GM12878 (cell line): ENCODE measurements at places on chromosomes 6 and 20.

DNA sequence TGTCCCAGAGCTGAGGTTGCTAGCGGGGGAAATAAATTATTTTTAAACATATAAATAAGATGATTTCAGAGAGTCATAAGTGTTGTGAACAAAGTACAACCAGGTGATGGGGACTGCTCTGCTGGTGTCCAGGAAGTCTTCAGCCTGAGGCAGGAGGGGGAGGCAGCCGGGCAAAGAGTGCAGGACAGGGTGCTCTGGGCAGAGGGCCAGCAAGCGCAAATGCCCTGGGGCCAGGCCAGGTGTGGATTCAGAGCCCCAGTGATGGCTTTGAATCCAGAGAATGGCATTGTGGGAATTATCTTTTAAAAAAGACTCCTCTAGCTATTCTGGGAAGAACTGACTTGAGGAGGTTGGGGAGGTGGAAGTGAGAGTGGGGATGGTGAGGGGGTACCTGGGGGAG lies 1.6 kb downstream of the CLPSL1 start:
- H3K27ac ChIP-seq = no peak overlapping the region
- no peak for DNase-seq
- H3K27me3 ChIP-seq = peaks cover 1% of the 10 kb centered on the region
- no peaks in the 10 kb centered on the region for H3K4me1 ChIP-seq
- H3K36me3 ChIP-seq = no peaks in the 10 kb centered on the region

- H3K27ac ChIP-seq = no peak overlapping the region
- no peaks in the 10 kb centered on the region; the same call in 1 of the 2 replicates for H3K4me1 ChIP-seq
- peaks cover 19% of the 10 kb centered on the region for H3K27me3 ChIP-seq
- H3K36me3 ChIP-seq = no peaks in the 10 kb centered on the region
- H3K4me3 ChIP-seq = no peak overlapping the region
Measured at GRCh38 chr20:54176610-54177009, 2.8 kb upstream of the CYP24A1 start.

- no peak for DNase-seq
- no peak overlapping the region for H3K27ac ChIP-seq
- no peaks in the 10 kb centered on the region for H3K36me3 ChIP-seq
Measured at GRCh38 chr6:54204921-54205591, 93.8 kb downstream of the MLIP start.

GRCh38 chr6:16944596-16944995 lies 157.3 kb upstream of the STMND1 start:
- H3K4me3 ChIP-seq = no peak overlapping the region
- DNase-seq = no peak
- H3K27me3 ChIP-seq = no peaks in the 10 kb centered on the region
- H3K36me3 ChIP-seq = no peaks in the 10 kb centered on the region
- no peaks in the 10 kb centered on the region for H3K4me1 ChIP-seq

DNA sequence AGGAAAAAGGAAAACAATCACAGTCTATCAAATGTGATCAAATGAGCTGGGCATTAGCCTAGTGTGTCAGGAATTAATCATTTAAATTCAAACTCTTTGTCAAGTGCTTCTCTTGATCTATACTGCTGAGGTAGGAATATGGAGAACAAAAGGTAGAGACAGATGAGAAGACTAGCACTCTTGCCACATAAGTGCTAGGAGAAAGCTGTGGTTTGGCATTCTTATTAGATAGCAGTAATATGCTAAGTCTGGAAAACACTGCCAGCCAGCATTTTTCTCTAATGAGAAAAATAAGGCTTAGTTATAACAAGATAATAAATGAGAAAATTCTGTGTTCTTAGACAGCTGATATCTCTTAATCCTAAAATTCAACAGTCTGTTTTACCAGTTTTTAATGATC lies 38.9 kb downstream of the ORC3 start:
- H3K27ac ChIP-seq = peak overlapping the region; percentile 6; the same call in 1 of the 2 replicates
- no peaks in the 10 kb centered on the region for H3K27me3 ChIP-seq
- H3K4me3 ChIP-seq = no peak overlapping the region
- DNase-seq = no peak
- no peaks in the 10 kb centered on the region for H3K36me3 ChIP-seq
- H3K4me1 ChIP-seq = peaks cover 5% of the 10 kb centered on the region

DNA sequence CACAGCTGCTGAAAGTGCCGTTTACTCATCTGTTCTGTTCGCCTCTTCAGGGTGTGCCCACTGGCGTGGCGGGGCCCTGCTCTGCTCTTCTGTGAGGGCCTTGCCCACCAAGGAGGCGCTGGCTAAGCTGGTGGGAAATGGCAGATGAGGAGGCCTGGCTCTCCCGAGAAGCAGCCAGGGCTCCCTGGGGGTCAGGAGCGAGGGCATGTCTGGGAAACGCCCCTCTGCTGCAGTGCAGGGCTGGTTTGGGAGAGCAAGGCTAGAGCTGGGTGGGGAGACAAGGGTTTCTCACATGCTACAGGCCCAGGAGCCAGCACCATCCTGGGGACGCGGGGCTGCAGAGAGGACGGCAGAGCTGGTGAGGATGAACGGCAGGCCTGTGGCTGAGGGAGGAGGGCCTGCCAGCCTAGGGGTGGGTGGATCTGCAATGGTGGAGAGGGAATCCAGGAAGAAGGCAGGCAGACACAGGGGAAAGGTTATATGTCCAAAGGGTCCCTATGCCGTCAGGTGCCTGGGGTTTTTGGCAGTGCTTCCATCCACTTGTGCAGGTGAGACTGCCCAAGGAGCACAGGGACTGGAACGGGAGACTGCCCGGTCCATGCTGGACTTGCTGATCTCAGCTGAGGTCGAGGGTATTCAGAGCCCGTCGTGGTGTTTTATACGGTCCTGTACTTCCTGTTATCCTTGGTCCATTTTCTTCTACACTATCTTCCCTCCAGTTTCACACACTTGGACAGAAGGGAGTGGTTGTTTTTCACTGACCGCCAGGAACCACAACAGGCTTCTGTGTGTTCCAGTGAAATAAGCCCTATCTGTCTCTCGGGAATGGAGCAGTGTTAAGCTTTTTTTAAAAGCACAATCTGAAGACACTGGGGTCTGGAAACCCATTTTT lies 119.2 kb downstream of the SYCP2 start:
- no peaks in the 10 kb centered on the region for H3K27me3 ChIP-seq
- no peaks in the 10 kb centered on the region for H3K4me1 ChIP-seq
- H3K4me3 ChIP-seq = no peak overlapping the region
- H3K27ac ChIP-seq = no peak overlapping the region

DNA sequence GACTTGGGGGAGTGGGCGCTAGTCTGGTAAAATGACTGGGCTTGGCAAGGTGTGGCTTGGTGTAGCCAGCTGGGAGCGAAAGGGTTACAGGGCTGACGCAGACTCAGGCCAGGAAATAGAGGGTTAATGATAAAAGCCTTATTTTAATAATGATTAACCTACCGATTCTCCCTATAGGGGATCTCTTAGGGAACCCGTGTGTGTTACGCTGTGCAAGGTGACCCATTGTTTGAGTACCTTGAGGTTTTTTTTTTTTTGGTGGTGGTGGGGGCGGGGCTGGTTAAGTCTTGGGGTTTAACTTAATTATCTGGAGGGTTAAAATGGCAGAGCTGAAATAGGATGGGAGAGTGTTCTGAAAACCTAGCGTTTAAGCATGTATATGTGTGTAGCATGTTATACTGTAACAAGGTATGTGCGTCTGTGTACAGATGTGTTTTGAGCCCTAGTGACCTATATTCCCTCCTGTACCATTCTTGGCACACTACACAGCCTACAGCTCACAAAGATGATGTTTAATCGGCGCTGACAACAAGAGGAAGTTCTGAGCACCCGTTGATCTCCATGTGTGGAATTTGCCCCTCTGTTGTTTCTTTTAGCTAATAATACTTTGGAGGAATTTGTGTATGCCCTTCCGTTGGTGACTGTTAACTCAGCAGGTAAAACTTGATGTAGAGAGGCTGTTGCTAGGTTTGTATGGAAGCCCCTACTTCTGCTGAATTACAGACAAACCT lies 1.3 kb downstream of the CARMIL1 start:
- H3K27me3 ChIP-seq = no peaks in the 10 kb centered on the region
- peak overlapping the region; percentile 92 for H3K4me3 ChIP-seq
- no peak for DNase-seq

GRCh38 chr6:26613689-26614683 lies 17.2 kb downstream of the ABT1 start:
- 0 out of 2 replicates have a peak overlapping the region, but pooled peaks have one; percentile 16 for H3K4me3 ChIP-seq
- no peak overlapping the region for H3K27ac ChIP-seq
- no peaks in the 10 kb centered on the region for H3K4me1 ChIP-seq
- no peaks in the 10 kb centered on the region for H3K36me3 ChIP-seq

- H3K4me1 ChIP-seq = no peaks in the 10 kb centered on the region
- H3K36me3 ChIP-seq = peaks cover 4% of the 10 kb centered on the region; the same call in 1 of the 2 replicates
- H3K27ac ChIP-seq = no peak overlapping the region
Measured at GRCh38 chr20:5787796-5788165, 37.6 kb downstream of the SHLD1 start.

- H3K4me1 ChIP-seq = no peaks in the 10 kb centered on the region
- DNase-seq = no peak
- H3K4me3 ChIP-seq = no peak overlapping the region
- no peak overlapping the region for H3K27ac ChIP-seq
- no peaks in the 10 kb centered on the region for H3K27me3 ChIP-seq
Measured at GRCh38 chr20:20089018-20089417, 36.7 kb downstream of the CFAP61 start.

GRCh38 chr6:26173836-26174145 lies 86.6 kb downstream of the HFE start:
- H3K27ac ChIP-seq = peak overlapping the region; percentile 69
- no peaks in the 10 kb centered on the region for H3K36me3 ChIP-seq
- no peaks in the 10 kb centered on the region for H3K27me3 ChIP-seq
- peaks cover 35% of the 10 kb centered on the region for H3K4me1 ChIP-seq
- H3K4me3 ChIP-seq = peak overlapping the region; percentile 60; the same call in 1 of the 2 replicates

- H3K4me3 ChIP-seq = no peak overlapping the region
- no peaks in the 10 kb centered on the region for H3K4me1 ChIP-seq
- H3K27ac ChIP-seq = no peak overlapping the region
- no peaks in the 10 kb centered on the region for H3K36me3 ChIP-seq
- no peak for DNase-seq
- H3K27me3 ChIP-seq = no peaks in the 10 kb centered on the region
Measured at GRCh38 chr6:85049282-85049681, 284.9 kb upstream of the TBX18 start.

GRCh38 chr6:142916881-142917280 lies 28.1 kb downstream of the HIVEP2 start:
- H3K27ac ChIP-seq = no peak overlapping the region
- no peaks in the 10 kb centered on the region for H3K27me3 ChIP-seq
- no peak overlapping the region for H3K4me3 ChIP-seq
- no peak for DNase-seq
- no peaks in the 10 kb centered on the region; the same call in 1 of the 2 replicates for H3K36me3 ChIP-seq

- no peak overlapping the region for H3K4me3 ChIP-seq
- H3K27me3 ChIP-seq = peaks cover 9% of the 10 kb centered on the region; the same call in 1 of the 2 replicates
- no peak for DNase-seq
- H3K36me3 ChIP-seq = no peaks in the 10 kb centered on the region
Measured at GRCh38 chr6:149984773-149985172, 21.0 kb downstream of the ULBP1 start.

- H3K4me3 ChIP-seq = no peak overlapping the region
- H3K27ac ChIP-seq = no peak overlapping the region
- no peaks in the 10 kb centered on the region for H3K4me1 ChIP-seq
- no peak for DNase-seq
- H3K36me3 ChIP-seq = no peaks in the 10 kb centered on the region
Measured at GRCh38 chr6:165167861-165168260, 141.5 kb downstream of the C6orf118 start.

DNA sequence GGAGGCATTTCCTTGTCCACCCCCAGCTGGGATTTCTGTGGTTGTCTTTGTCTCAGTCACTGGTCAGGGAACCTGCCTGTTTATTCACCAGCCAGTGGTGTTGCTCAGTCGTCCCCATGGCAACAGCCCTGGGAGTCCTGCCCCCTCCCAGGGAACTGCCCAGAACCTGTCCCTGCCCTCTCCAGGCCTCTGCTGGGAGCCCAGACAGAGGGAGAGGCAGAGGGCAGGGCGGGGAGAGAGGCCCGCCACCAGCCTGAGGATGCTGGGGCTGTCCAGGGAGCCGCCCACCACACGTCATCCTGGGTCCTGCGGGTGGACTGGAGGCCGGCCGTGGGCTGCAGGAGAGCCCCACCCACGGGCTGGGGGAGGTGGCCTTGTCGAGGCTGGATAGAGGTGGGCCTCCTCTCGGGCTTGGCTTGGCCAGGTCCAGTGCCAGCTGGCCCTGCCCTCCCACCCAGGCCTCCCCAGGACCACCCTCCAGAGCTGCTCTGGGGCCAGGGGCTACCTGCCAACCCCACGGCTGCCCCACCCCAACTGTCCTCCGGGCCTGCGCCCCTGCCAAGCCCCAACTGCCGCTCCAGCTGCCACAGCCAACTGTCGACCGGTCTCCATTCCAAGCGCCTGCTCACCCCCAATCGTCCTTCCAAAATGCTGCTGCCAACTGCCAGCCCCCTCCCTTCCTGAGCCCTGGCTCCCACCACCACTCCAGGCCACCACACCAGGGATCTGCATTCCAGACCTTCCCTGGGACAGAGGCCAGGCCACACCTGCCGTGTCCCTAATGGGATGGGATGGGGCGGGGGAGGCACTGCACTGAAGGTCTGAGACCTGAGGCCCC lies 4.2 kb upstream of the ZBTB46 start:
- H3K27me3 ChIP-seq = no peaks in the 10 kb centered on the region; the same call in 1 of the 2 replicates
- H3K27ac ChIP-seq = no peak overlapping the region
- no peaks in the 10 kb centered on the region for H3K36me3 ChIP-seq

DNA sequence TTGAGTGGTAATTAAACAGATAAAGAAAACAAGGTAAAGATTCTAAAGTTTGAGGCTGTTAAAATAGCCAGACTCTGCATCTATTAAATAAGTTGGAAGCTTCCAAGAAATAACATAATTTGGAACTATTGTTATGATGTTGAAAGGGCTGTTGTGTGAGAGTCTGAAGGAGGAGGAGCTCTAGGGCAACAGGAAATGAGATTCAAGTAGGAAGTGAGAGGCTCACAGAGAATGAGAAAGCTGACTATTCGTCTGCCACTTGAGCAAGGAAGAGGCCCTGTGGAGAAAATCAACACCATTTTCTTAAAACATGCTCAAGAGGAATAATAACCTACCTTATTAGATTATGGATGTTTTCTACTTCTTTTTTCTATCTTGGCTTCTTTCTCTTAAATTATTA lies 185.2 kb downstream of the SLC24A3 start:
- H3K4me3 ChIP-seq = no peak overlapping the region
- no peaks in the 10 kb centered on the region for H3K36me3 ChIP-seq
- no peak for DNase-seq
- no peaks in the 10 kb centered on the region for H3K27me3 ChIP-seq
- H3K4me1 ChIP-seq = no peaks in the 10 kb centered on the region
- no peak overlapping the region for H3K27ac ChIP-seq
